ENCODE measurements at places on chromosomes 13 and 19. TPM values are rescaled to one million over a fixed set of nuclear protein-coding genes. Genes with fewer than 3 reads are reported as not detected.

GRCh38 chr13:98143601-98144026 lies 720 bp downstream of the FARP1 start:
- no peak for DNase-seq

GRCh38 chr19:58450856-58451357 lies 515 bp upstream of the ZNF324B start:
- DNase-seq, result no peak

- DNase-seq, result no peak
Measured at GRCh38 chr19:4431296-4431695, 26.3 kb downstream of the UBXN6 start.

- DNase-seq, result no peak
Measured at GRCh38 chr19:13974073-13974472, 21.8 kb downstream of the DCAF15 start.

DNA sequence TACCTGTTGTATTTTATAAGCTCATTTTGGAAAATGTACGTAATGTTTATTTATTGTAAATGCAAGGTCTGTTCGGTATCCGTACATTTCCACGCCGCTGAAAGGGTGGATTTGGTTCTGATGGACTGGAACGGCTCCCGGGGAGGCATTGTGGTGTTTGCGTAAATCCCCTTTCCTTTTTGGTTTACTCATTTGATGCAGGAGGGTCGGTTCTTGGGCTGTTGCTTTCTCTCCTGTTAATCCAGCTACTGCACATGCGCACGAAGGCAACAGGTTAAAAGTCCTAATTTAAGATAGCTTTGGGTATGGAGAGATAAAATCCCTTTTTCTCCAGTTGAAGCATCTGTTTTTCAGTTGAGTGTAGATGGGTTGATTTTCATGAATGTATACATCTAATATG lies 224.4 kb downstream of the TM9SF2 start:
- DNase-seq, result no peak

GRCh38 chr19:10552510-10553053 lies 8.9 kb downstream of the ATG4D start:
- no peak for DNase-seq

- DNase-seq, result peak; percentile 21
Measured at GRCh38 chr13:24274452-24275021, 34.8 kb upstream of the C1QTNF9 start.

DNA sequence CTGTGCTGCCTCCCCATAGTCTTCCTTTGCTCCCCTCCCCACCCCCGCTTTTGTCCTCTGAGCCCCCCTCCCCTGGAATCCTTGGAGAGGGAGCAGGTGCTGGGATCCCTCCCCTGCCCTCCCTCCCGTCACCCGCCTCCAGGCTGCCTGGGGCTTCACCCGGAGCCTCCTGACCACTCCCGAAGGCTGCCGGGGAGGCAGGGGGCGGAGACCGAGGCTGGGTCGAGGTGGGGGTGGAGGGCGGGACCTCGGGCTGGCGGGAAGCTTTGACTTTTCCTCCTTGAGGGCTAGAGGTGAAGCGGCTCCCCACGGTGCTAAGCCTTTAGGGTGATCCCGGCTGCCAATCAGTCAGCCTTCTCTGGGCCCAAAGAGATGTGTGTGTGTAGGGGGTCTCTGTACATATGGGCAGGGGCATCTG lies 1.5 kb downstream of the KMT5C start:
- DNase-seq, result no peak

DNA sequence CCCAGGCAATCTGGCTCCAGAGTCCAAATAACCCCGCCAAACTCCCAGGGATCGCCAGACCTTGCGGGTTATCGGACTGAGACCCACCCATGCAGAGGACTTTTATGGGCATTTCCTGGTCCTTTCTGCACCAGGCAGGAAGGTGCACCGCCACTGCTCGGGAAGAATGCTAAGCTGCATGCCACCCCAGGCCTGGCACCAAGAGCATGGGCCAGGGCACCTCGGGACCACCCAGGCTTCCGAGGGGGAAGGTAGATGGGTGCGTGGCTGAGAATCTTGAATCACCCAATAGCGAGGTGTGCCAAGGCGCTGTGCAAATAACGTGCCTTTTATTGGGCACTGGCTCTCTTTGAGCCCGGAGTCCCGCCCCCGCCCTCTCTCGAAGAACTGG lies 422 bp upstream of the ZNF575 start:
- no peak for DNase-seq

DNA sequence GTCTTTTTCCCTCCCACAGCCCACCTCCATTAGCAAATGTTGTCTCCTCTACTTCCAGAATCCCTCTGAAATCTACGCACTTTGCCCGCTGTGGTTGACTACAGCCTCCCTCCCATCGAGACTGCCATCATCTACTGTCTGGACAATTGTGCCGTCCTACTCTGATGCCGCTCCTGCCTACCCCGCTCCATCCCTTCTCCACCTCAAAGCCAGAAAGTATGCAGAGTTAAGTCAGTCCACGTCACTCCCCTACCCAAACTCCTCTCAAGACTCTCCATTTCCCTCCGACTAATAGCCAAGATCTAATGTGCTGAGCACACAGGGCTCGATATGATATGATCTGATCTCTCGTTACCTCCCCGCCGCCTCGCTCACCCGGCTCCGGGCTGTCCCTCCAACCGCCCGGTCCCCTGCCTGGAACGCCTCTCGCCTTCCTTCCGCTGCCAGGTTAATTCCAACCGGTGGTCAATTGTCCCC lies 556 bp downstream of the CACTIN start:
- DNase-seq, result no peak

DNA sequence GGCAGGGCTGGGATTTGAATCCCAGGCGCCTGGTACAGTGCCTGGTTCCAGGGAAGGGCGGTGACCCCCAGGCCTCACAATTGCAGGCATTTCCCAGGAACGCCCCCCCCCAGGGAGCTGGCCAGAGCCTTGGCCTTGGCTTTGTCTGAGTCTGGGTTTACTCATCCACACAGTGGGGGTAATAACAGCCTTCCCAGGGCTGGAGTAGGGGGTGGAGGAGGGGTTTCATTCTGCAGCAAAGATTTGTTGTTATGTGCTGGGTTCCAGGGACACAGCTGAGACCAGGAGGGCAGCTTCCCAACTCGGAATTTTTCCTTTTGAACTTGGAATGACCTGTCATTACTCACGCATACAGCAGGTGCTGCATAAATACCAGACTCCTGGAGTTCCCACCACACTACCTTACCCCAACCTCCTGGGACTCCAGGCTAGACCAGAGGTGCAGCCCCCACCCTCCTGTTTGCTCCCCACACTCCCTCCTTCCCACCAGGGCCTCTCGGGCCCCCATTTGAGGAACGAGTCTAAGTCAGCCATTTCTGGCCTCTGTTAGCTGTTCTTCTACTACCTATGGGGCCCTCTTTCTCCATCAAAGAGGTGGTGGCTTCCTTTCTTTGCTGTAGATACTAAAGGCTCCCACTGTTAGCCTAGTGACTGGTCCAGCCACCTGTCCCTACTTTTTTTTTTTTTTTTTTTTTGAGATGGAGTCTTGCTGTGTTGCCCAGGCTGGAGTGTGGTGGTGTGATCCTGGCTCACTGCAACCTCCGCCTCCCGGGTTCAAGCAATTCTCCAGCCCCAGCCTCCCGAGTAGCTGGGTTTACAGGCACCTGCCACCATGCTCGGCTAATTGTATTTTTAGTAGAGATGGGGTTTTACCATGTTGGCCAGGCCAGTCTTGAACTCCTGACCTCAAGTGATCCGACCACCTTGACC lies 1.6 kb upstream of the ADAMTS10 start:
- no peak for DNase-seq

- DNase-seq, result no peak
Measured at GRCh38 chr19:4513248-4513647, 5.0 kb downstream of the PLIN4 start.

GRCh38 chr13:31910633-31911032 lies 120.9 kb upstream of the FRY start:
- DNase-seq, result no peak

Gene RASIP1
- 0.61 TPM for polyA plus RNA-seq

Gene UBE2L5
- 0.81 TPM for polyA plus RNA-seq

Gene CEACAM21
- not detected for polyA plus RNA-seq

Gene ACER1
- polyA plus RNA-seq, result not detected

Gene N4BP2L1
- 0.88 TPM for polyA plus RNA-seq

Gene PSG2
- polyA plus RNA-seq, result 1.0 TPM

Gene DDX49
- 30.7 TPM for polyA plus RNA-seq

Gene F2RL3
- polyA plus RNA-seq, result not detected

Gene LGI4
- 0.07 TPM for polyA plus RNA-seq

Data from AG04450 (cell line).